NCI-H69 (cell line): ENCODE measurements at places on chromosomes 13 and 19.

GRCh38 chr19:6126335-6126974 is 9.0 kb upstream of the ACSBG2 start:
- DNase-seq, result peak; percentile 87

GRCh38 chr19:2012941-2013682 is 2.4 kb downstream of the BTBD2 start:
- no peak for DNase-seq

GRCh38 chr19:8609279-8610040 is 1.1 kb downstream of the ADAMTS10 start:
- no peak for DNase-seq

- no peak for DNase-seq
These were observed 163.7 kb downstream of the KLF12 start for GRCh38 chr13:73970421-73971055.

DNA sequence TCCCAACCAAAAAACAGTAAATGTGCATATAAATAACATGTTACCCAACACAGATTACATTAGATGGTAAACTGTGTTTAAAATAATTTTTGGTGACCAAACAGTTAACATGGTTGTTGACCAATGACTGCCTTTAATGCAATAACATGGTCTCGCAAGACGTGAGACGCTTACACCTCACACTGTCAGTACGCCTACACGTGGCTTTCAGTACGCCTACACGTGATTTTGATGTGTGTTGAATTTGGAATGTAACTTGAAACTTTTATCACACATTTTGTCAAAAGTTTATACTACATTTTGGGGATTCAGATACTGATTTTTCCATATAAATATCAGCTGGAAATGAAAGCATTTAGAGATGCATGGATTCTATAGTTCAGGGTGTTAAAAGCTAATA is 32.0 kb downstream of the SLC7A9 start:
- DNase-seq, result no peak

DNA sequence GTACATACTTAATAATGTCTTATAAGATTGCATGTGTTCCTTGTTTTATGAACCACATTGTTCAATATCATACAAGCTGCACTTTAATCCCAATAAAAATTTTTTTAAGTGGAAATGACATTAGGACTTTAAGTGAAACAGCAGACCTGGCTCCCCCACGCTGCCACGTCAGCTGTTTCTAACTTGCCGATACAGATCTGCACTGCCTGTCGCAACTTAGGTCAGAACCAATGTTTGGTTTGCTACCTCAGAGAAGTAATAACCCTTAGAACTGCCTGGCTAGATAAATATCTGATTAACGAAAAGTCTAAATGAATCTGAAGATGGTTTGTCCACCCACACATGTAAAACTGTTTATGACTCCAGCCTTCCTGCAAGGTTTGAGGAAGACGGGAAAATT is 327.5 kb upstream of the DACH1 start:
- no peak for DNase-seq

- peak; percentile 46 for DNase-seq
These were observed 114.1 kb downstream of the DACH1 start for GRCh38 chr13:71752775-71753513.

DNA sequence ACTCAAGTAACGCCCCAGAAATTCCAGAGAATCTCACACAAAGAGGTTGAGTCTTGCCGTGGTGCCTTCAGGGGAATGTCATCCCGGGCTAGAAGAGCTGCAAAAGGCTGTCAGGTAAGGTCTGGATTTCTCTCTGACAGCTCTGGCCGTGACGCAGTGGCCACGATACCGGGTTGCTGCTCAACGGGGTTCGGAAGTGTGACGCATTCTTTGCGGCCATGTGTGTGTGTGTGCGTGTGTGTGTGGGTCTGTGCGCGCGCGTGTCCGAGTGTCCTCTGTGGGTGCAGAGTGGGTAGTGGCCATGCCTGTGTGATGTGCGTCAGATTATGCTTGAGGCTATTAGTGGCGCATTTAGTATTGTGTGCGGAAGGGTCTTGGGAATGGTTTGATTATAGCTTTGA is 306 bp downstream of the ZNF540 start:
- DNase-seq, result peak; percentile 89

DNA sequence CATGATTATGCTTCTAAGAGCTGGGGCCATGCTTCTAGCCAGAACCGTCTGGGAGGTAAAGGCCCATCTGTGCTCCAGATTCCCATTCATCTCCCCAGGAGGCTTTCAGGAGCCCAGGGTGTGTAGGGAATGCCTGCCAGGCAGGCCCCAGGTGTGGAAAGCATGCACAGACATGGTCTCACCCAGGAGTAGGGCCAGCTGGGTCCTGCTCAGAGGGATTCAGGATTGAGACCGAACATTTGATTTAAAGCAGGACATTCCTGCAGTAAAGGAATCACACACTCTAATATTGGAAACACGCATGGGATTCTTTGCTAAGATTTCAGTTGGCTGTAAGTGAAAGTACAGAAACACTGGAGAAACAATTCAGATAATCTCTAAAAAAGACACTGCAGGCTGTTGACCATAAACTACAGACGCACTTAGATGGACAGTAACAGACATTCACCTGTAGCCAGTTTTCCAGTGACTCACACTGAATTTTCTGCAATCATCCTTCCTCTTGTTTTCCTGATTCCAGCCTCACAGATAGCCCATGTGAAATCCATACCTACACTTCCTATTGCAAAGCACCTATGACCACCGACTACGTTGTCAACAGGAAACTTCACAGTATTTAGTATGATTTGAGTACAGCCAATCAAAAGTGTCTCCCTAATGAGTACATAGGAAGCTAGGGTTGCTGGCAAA is 257.8 kb downstream of the TBC1D4 start:
- DNase-seq, result peak; percentile 5

GRCh38 chr13:26855071-26855470 is 94.5 kb upstream of the GPR12 start:
- DNase-seq, result no peak

DNA sequence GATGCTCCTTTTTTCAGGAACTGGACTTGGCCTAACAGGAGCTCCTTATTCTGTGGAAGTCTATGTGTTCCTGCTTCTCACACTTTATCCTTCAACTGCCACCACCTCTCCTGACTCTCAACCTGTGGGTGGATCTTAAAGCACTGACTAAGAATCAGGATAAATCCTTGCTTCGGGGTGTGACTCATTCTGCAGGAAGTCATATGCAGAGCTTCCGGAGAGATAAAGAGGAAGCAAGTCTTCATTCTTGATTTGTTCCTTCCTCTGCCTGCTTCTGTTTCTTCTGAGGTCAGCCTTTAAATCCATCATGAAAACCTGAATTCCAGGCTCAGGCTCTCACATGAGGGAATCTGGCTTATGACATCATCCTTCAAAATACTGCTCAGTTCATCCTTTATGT is 137.1 kb upstream of the ATXN8OS start:
- no peak for DNase-seq

DNA sequence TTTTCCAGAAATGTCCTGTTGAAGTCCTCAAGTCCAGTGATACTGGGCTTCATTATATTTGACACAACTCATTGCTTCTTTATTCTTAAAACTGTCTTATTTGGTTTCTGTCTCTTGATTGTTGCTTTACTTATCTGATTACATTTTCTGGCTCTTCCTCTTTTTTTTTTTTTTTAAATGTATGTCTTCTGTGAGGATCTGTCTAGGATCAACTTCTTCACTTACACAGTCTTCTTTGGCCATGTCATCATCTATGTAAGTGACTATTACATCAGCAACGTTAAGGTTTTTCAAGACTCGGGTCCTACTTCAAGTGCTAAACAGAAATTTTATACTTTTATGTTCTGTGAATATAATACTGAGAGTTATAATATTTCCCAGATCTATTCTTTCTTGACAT is 162.1 kb downstream of the PDS5B start:
- no peak for DNase-seq

GRCh38 chr19:53597023-53597422 is 34.8 kb upstream of the DPRX start:
- DNase-seq, result no peak

GRCh38 chr13:27339299-27339698 is 68.7 kb downstream of the RASL11A start:
- DNase-seq, result peak; percentile 24

DNA sequence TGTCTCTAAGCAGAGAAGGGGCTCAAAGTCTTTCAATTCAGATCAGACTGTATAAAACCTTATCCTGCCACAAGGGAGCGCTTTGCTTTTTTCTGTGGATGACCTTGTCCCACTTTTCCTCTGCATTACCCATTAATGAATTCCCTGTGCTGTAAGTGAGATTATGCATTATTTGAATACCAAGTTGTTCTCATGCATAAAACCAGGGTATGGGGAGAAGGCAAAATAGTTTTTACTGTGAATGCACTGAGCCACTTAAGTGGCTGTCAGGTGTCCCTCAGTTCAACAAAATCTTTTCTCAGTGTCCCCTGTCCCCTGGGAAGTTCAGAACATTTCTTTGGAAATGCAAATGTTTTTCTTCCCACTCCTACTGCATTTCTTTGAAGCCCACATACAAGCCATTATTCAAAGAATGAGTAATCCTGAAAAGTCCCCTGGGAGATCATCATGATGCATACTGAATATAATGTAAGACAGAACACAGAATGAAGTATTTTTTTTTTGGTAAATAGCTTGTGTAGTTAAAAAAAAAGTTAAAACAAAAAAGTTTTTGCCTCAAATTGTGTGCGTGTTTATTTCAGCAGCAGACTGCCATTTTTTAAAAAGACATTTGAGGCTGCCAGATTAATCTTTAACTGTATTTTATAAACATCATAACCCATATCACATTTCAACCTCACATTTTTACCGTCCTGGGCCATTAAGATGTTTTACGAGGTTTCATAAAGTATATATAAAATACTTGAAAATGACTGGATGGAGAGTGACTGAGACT is 506.7 kb upstream of the PCDH9 start:
- DNase-seq, result peak; percentile 78

- DNase-seq, result peak; percentile 67
These were observed 693 bp downstream of the XPO4 start for GRCh38 chr13:20901668-20902437.
